KG1 (cell line): ENCODE measurements at places on chromosomes 5 and 9.

GRCh38 chr5:2103940-2104339 is 221.2 kb upstream of the IRX4 start:
- DNase-seq: no peak

- DNase-seq: peak; percentile 24
These were observed 14.3 kb downstream of the DIPK1B start for GRCh38 chr9:136726631-136727191.

- no peak for DNase-seq
These were observed 317 bp downstream of the DPP7 start for GRCh38 chr9:137114220-137114612.

GRCh38 chr9:19451240-19452087 is 42.7 kb downstream of the ACER2 start:
- DNase-seq: no peak

- no peak for DNase-seq
These were observed 64.1 kb downstream of the SLCO4C1 start for GRCh38 chr5:102231693-102232619.

GRCh38 chr5:1728846-1729245 is 70.8 kb downstream of the MRPL36 start:
- DNase-seq: no peak

GRCh38 chr5:9502050-9502834 is 43.6 kb downstream of the SEMA5A start:
- no peak for DNase-seq

- no peak for DNase-seq
These were observed 16.2 kb downstream of the PRKAA1 start for GRCh38 chr5:40781843-40782409.

- no peak for DNase-seq
These were observed 25.9 kb downstream of the MTRR start for GRCh38 chr5:7894860-7895259.

DNA sequence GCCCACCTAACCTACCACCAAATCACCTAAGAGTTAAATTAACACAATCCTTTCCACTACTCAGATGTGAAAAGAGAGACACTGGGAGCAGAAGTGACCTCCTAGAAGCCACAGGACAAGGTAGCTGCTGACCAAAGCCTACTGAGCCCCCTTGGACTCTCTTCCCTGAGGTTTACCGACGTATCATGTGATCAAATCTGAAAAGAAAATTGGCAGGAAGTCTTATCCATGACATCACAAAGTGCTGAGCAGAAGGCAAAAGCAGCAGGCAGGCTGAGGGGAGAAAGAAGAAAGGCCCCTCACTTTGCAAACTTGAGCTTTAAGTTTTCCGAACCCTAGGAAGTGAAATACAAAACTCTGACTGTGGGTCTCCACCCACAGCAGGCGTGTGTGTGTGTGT is 11.1 kb downstream of the PRELID2 start:
- no peak for DNase-seq

- DNase-seq: no peak
These were observed 4.7 kb upstream of the FRMPD1 start for GRCh38 chr9:37645903-37646506.

- no peak for DNase-seq
These were observed 882 bp downstream of the CERCAM start for GRCh38 chr9:128421482-128421996.

- no peak for DNase-seq
These were observed 94.1 kb upstream of the CD180 start for GRCh38 chr5:67290655-67291054.

DNA sequence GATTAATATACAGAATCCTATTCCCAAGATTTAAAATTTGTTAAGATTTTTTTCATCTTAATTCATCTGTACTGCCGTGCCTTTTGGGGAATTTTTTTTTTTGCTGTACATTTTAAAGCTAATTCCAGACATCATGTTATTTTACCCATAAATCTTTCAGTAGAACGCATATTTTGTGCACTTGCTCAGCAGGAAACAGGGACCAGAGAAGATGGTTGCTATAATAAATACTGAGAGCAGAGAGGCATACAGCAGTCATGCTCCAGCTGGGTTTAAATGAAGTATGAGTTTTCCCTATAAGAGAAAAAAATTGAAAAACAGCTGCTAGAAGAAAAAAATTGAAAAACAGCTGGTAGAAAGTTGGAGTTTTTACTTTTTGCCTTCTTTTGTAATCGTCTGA is 196.9 kb upstream of the PUM3 start:
- DNase-seq: no peak

- DNase-seq: no peak
These were observed 135.5 kb downstream of the NMUR2 start for GRCh38 chr5:152269533-152269932.

DNA sequence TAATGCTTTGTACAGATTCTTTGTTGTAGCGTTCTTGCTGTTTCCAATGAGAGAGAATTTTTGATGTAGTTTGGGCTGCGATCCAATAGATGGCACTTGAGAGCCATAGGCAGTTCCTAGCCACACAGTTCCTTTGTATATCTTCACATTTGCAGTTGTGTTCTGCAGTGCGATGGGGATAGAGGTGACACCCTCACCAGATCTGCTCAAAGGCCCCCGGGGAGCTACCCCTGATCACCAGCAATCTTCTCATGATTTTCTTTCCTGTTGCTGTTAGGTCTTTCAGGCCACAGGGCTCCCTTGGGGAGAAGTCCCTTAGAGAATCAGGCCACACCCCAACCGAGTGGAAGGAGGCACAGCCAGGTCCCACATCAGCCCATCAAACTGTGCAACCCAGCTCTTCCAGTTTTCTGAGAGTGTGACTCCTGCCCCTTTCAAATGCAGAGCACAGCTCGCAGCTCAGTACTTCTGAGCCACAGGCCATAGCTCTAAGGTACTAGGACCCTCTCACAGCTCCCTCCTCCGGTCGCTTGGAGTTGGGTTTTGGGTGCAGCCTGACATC is 353.7 kb downstream of the SLCO4C1 start:
- DNase-seq: no peak

GRCh38 chr5:82894716-82895115 is 182.5 kb downstream of the TMEM167A start:
- DNase-seq: no peak

GRCh38 chr5:2610986-2611385 is 140.5 kb downstream of the IRX2 start:
- DNase-seq: no peak

DNA sequence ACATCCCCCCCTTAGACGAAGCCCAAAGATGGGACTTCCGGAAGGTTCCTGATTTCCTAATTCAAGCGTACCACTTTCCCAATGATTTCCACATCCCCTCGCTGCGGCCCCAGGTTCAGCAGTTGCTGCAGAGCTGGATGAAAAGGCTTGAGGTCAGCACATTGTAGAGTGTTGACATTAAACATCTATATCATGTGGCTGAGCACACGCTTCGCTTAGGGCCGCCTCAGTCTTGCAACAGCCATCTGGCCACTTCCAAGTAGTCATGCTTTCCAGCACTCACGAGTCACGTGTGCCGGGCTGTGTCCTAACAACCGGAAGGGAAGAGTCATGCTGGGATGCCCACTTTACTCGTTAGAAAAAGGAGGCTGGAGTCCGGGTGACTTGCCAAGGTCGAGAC is 340.6 kb upstream of the IRX4 start:
- no peak for DNase-seq

- DNase-seq: no peak
These were observed 160.7 kb upstream of the PITX1 start for GRCh38 chr5:135194573-135195269.

DNA sequence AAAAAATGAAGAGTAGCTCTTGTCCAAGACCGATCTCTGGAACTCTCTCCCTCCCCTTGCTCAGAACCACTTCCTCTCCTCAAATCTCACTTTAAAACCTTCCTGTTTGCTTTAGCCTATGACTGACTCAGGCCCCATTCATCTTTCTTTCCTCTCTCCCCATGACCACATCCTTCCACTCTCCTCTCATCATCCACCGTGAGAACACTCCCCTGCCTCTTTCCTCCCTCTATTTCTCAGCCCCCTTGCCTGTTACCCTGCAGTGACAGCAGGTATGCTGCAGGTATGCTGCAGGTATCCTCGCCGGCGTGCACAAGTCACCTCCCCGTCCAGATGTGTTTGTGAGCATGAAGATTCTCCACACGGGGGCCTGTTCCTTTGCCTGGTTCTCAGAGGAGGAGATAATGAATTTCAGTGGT is 505.3 kb downstream of the CCDC171 start:
- no peak for DNase-seq

- DNase-seq: no peak
These were observed 24.6 kb downstream of the C9orf85 start for GRCh38 chr9:71936066-71936465.

DNA sequence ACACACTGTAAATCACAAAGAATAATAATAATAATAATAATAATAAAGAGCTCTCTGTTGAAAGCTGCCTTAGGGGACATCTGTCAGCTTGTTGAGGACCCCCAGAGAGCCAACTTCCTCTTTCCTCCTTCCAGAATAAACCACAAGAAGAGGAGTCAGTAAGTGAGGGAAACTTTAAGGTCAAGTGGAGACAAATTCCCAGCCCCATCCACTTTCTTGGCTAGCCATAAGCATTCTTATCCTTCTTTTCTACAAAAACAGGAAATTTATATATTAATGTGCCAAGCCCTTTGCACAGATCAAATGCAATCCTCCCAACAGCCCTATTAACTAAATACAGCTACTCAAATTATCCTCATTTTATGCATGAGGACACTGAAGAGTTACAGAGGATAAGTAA is 9.4 kb upstream of the C5orf58 start:
- DNase-seq: no peak

DNA sequence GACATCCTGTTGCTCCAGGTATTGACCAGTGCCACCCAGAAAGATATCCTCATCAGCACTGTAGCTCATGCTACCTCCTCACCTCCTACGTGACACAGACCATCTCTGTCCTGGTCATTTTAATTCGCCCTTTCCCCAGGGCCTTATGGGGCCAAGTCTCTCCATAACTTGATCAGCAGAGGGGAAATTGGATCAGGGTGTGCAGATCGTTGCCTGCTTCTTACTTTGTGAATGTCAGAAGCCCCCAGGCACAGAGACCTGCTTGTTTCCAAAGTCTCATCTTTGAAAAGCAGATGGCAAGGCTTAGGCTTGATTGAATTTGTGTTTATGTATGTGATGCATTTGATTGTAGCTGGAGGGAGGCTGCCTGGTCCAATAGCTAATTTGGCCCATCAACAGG is 8.8 kb upstream of the DBH start:
- DNase-seq: no peak

- no peak for DNase-seq
These were observed 135.4 kb downstream of the UGCG start for GRCh38 chr9:112032009-112032408.

- no peak for DNase-seq
These were observed 60.4 kb upstream of the SPRY4 start for GRCh38 chr5:142385194-142385593.

DNA sequence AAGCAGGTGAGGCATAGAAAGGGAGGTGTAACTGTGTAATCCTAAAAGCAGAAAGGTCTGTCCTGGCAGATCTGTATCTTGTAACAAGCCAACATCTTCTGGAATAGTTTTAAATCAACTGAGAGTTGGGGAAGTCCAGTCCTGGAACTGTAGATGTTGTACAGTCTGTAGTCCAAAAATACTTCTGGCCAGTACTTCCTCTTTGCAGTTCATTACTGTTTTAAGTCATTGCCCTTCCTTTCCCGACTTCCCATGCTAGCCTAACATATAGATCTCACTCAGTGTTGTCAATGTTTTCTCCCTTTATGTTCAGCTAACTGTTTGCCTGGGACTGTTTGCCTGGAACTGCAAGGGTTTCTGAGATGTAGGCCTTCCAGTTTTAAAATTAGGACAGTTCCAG is 168.5 kb upstream of the ISL1 start:
- no peak for DNase-seq

- DNase-seq: no peak
These were observed 13.4 kb downstream of the COL23A1 start for GRCh38 chr5:178576591-178577351.

- DNase-seq: no peak
These were observed 49.9 kb downstream of the MVB12B start for GRCh38 chr9:126376311-126377175.

DNA sequence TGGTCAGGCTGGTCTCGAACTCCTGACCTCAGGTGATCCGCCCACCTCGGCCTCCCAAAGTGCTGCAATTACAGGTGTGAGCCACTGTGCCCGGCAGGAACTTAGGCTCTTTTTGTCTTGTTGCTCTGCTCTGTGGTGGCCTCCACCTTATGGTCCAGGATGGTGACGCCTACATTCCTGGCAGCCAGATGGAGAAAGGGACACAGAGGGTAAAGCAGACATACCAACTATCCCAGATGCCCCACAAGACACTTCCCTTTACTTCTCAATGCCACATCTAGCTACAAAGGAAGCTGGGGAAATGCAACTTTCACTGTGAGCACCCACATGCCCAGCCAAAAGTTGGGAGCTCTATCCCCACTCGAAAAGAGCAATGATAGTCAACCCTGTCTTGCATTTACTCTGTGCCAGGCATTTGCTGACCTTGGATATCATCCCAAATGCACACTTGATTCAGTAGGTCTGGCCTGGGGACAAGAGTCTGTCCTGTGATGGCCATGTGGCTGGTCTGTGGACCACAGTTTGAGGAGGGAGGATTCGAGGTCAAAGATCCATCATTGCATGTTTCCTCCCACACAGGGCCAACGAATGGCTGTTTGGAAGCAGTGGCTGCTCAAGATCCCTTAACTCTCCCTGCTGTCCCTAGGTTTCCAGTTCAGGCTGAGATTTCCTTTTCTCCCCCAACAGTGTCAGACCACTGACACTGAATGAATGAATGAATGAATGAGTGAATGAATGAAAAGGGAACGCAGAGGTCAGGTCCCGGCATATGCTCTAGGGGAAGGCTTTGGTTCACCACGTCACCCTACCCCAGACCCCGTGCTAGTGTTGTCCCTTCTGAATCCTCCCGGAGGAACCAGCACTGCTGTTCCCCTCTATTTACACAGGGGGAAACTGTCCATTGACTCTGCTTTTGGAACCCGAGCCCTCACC is 1.4 kb upstream of the ERGIC1 start:
- DNase-seq: no peak

GRCh38 chr9:87109231-87109631 is 161.9 kb upstream of the GAS1 start:
- DNase-seq: no peak

DNA sequence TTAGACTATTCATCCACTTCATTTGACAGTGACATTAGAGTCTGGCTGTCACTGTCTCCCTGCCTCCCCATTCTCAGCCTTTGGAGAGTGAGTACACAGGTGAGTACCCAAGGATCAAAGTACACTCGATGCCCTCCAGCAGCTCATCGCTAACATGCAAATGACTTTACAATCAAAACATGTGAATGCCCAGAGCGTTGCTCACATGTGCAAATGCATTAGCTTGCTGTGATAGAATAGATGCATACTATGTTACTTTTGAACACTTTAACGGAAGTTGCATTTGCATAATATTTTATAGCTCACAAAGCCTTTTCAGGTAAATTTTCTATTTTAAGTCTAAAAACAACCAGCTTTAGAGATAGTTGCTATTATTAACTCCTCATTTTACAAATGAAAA is 107.6 kb downstream of the SYK start:
- DNase-seq: no peak

DNA sequence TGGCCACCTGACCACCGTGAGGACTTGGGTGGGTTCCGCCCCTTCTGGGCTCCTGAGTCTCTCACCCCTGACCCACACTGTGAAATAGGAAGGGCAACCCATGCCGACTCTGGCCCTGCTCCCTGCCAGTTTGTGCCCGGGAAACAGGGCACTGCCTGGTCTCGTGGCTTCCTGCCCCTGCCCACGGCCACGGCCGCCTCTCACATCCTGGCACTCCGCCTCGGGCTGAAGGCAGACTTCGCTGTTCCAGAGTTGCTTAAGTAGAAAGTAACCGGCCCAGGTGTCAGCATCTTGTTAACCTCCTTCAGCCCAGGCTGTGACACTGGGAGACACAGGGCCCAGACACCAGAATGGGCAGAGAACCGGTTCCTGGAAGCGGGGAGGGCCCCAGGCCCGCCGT is 68.7 kb upstream of the RNU6ATAC start:
- no peak for DNase-seq
